ENCODE measurements at places on chromosomes 13 and 19. TPM values are rescaled to one million over a fixed set of nuclear protein-coding genes. Genes with fewer than 3 reads are reported as not detected.

DNA sequence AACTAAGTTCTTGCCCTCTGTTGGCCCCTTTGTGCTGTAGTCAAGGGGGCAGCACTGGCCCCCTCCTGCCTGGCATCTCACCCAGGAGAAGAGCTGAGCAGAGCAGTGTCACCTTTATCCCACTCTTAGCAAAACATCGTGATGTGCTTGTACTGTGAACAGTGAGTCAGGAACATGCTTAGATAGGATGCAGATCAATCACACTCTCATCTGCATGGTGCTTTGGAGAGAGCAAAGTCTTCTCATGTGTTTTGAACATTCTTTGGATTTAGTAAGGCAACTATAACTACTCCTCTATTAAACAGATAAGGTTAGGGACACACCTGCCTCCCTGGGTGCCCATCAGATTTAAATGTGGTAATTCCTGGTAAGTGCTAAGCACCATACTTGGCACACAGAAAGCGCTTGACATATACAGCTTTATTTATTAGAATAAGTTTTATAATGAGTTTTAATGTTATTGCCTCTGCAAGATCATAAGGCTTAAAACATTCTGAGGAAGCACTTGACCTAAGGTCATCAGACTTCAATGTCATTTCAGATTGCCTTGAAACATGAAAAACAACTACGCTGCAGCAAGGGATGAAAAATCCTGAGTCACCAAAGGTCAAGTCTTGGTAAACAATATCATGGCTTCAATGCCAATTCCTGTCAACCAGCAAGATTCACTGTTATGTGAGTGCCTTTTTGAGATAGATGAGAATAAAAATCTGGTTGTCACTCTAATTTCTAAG lies 82.4 kb upstream of the IRS2 start:
- no peaks in the 10 kb centered on the region for H3K36me3 ChIP-seq
- DNase-seq: peak; percentile 38
- peaks cover 19% of the 10 kb centered on the region for H3K27me3 ChIP-seq
- H3K4me1 ChIP-seq: no peaks in the 10 kb centered on the region

DNA sequence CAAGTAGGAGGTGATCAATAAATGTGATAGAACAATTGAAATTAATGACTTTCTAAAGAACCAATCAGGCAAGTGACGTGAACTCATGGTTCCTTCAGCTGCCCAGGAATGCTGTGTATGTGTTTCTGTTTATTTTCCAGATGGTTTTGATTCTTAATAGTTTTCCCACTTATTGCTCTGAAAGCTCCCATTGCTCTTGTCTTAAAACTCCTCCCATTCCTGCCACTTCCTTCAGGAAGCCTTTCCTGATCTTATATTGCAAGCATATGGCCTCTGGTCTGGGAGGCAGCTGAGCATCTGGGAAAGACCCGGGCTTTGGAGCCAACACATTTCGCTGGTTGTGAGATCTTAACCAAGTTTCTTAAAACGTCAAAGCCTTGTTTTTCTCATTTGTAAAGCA lies 17.1 kb upstream of the LATS2 start:
- no peak overlapping the region for H3K4me3 ChIP-seq
- no peak for DNase-seq
- peaks cover 18% of the 10 kb centered on the region for H3K27me3 ChIP-seq
- no peaks in the 10 kb centered on the region for H3K36me3 ChIP-seq

DNA sequence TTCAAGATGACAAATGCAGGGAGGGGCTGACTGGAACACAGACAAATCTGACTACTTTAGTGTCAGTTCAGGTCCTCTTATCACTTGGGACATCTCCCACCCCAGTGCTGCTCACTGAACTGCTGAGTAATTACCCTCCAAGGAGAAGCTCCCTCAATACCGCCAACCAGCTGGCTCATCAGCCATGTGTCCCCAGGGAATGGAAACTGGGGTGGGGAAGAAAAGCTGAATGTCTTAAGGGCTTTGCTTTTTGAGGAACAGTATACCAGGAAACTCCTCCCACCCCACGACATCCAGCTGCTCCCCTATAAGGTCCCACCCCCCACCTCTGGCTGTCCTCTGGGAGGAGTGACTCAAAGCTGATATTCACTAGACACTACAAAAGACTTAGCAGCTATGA lies 2.0 kb downstream of the ZNF823 start:
- peak; percentile 55 for DNase-seq
- H3K27me3 ChIP-seq: peaks cover 8% of the 10 kb centered on the region
- H3K27ac ChIP-seq: no peak overlapping the region
- peaks cover 18% of the 10 kb centered on the region for H3K36me3 ChIP-seq
- H3K4me3 ChIP-seq: peak overlapping the region; percentile 55

DNA sequence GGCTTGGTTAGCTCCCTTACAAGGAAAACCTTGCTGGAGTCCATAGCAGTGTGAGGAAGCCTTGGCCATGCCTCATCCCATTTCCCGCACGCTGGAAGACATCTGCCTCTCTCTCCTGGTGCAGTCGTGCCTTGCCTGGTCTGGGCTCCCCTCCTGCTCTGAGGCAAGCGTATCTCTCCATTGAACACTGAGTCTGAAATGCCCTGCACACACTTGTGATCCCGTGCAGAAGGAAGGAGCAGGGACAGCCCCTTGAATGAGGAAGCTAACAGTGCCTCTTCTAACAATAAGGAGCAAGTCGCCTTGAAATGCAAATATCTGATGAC lies 407 bp upstream of the ZNF440 start:
- peaks cover 30% of the 10 kb centered on the region for H3K36me3 ChIP-seq
- no peaks in the 10 kb centered on the region for H3K27me3 ChIP-seq
- H3K4me1 ChIP-seq: peaks cover 9% of the 10 kb centered on the region
- peak overlapping the region; percentile 93 for H3K4me3 ChIP-seq

Gene FPR1
- total RNA-seq: not detected

- peaks cover 25% of the 10 kb centered on the region for H3K36me3 ChIP-seq
- no peak overlapping the region for H3K27ac ChIP-seq
- peaks cover 24% of the 10 kb centered on the region for H3K4me1 ChIP-seq
- H3K27me3 ChIP-seq: no peaks in the 10 kb centered on the region
Observed at GRCh38 chr19:36058481-36059179, 3.9 kb downstream of the WDR62 start.

DNA sequence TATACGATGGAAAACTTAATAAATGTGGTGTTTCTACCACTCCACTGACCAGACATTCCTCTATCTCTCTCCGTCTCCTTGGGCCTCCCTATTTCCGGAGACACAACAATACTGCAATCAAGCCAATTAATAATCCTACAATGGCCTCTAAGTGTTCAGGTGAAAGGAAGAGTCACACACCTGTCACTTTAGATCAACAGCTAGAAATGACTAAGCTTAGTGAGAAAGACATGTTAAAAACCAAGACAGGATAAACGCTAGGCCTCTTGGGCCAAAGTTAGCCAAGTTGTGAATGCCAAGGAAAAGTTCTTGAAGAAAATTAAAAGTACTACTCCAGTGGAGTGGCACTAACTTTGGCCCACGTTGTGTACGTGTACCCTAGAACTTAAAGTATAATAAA lies 22.5 kb downstream of the ZDHHC20 start:
- no peak for DNase-seq
- peaks cover 31% of the 10 kb centered on the region for H3K4me1 ChIP-seq
- H3K36me3 ChIP-seq: peaks cover 30% of the 10 kb centered on the region
- peak overlapping the region; percentile 15 for H3K4me3 ChIP-seq
- H3K27ac ChIP-seq: peak overlapping the region; percentile 76

GRCh38 chr13:27120011-27120410 lies 51.6 kb downstream of the USP12 start:
- peaks cover 43% of the 10 kb centered on the region for H3K36me3 ChIP-seq
- H3K27ac ChIP-seq: no peak overlapping the region
- no peak for DNase-seq
- H3K4me1 ChIP-seq: peaks cover 15% of the 10 kb centered on the region
- H3K4me3 ChIP-seq: no peak overlapping the region
- H3K27me3 ChIP-seq: no peaks in the 10 kb centered on the region

Gene CYP2A7
- total RNA-seq: not detected

- no peak overlapping the region for H3K27ac ChIP-seq
- no peaks in the 10 kb centered on the region for H3K27me3 ChIP-seq
- H3K4me3 ChIP-seq: no peak overlapping the region
- H3K4me1 ChIP-seq: peaks cover 21% of the 10 kb centered on the region
Observed at GRCh38 chr13:97240788-97241734, 18.9 kb downstream of the MBNL2 start.

DNA sequence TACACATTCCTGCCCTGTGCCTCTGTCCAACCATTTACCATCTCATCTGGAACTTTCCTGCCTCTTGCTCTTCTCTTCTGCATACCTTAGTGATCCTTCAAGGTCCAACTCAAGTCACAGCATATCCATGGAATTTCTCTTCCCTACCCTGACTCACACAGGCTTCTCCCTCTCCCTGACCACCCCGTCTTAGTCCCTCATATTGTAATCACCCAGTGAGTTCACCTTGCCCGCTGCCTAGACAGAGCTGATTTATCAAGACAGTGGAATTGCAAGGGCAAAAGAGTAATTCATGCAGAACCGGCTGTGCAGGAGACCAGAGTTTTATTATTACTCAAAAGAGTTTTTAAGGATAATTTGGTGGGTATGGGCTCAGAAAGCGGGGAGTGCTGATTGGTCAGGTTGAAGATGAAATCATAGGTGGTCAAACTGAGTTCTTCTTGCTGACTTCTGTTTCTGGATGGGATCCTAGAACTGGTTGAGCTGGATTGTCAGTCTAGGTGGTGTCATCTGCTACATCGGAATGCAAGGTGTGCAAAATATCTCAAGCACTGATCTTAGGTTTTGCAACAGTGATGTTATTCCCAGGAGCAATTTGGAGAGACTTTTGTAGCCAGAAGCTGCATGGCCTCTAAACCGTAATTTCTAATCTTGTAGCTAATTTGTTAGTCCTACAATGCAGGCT lies 67.2 kb downstream of the HSPH1 start:
- H3K4me1 ChIP-seq: peaks cover 5% of the 10 kb centered on the region
- H3K27me3 ChIP-seq: peaks cover 26% of the 10 kb centered on the region
- no peak overlapping the region for H3K27ac ChIP-seq
- no peak for DNase-seq

DNA sequence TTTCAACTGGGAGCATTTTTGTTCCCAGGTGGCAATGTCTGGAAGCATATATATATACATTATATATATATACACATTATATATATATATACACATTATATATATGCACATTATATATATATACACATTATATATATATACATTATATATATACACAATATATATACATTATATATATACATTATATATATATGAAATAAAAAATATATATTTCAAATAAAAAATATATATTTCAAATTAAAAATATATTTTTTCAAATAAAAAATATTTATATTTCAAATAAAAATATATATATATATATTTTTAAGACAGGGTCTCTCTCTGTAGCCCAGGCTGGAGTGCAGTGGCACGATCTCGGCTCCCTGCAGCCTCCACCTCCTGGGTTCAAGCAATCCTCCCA lies 61.5 kb downstream of the ADGRE1 start:
- peaks cover 13% of the 10 kb centered on the region for H3K4me1 ChIP-seq
- H3K27me3 ChIP-seq: peaks cover 2% of the 10 kb centered on the region
- H3K27ac ChIP-seq: no peak overlapping the region

DNA sequence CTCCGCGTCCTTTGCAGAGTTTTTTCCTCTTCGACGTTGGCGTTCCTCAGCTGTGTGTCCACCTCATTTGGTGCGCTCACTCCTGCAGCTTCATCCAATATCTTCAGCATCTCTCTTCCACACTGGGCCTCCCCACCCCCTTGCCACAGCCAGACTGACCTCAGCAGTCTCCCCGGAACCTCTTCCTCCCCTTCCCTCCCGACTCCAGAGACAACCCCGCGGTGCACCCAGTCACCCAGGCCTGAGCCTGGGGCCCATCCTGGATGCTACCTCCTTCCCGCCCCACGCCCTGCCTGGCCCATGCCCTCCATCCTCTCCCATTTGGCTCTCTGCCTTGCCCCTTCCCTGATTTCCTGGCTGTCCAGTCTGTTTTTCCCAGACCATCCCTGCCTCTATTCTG lies 8.1 kb upstream of the C5AR2 start:
- no peak overlapping the region for H3K27ac ChIP-seq
- H3K4me3 ChIP-seq: no peak overlapping the region
- peaks cover 2% of the 10 kb centered on the region for H3K27me3 ChIP-seq
- no peaks in the 10 kb centered on the region for H3K36me3 ChIP-seq
- H3K4me1 ChIP-seq: no peaks in the 10 kb centered on the region
- no peak for DNase-seq

Gene PNMA8B
- total RNA-seq: not detected

GRCh38 chr13:102405499-102406100 lies 3.8 kb upstream of the FGF14 start:
- peaks cover 15% of the 10 kb centered on the region for H3K4me1 ChIP-seq
- H3K27me3 ChIP-seq: peaks cover 41% of the 10 kb centered on the region
- no peak overlapping the region for H3K27ac ChIP-seq
- DNase-seq: no peak
- no peak overlapping the region for H3K4me3 ChIP-seq

Data from activated CD4-positive, alpha-beta T cell treated with anti-CD3 and anti-CD28 coated beads, Interleukin-2, amount 10 ng/mL, durations not matched to agents 24 days and 14 days (primary cell).